H9 (cell line): ENCODE measurements at places on chromosomes 6 and 20.

GRCh38 chr6:119322715-119323350, 26.7 kb downstream of the MAN1A1 start:
- no peak for DNase-seq

GRCh38 chr20:62616728-62617621, 25.3 kb upstream of the SLCO4A1 start:
- peak; percentile 78 for DNase-seq

DNA sequence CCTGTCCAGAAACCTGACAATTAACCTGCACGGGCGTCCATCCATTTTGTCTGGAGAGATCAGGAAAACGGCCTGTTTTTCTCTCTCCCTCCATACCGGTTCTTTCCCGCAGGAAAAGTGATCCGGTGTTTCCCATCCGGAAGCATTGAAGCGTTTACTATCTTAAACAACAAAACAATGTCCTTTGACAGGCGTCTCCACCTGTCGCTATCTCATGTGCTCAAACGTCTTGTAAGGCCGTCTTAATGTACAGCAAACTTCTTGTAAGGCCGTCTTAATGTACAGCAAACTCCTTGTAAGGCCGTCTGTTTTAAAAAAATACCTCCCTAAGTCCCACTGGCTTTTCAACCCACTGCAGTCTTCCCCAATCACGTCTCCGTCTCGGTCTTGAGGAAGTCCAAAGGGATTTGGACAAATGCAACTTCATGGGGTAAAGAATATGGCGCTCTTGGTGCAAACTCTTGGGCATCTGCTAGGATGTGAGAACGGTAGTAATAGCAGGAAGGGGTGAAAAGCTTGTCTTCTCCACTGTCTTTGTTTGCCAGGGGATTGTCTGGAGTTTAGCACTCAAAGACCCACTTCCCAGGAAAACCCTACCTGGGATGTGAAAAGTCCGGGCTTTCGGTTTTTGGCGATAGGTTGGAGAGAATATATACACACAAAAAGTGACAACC, 29.9 kb upstream of the TRIM27 start:
- no peak for DNase-seq

GRCh38 chr6:88089708-88090107, 42.1 kb downstream of the SPACA1 start:
- DNase-seq, result no peak

- no peak for DNase-seq
These were observed 230.6 kb downstream of the UTRN start for GRCh38 chr6:144515761-144516160.

DNA sequence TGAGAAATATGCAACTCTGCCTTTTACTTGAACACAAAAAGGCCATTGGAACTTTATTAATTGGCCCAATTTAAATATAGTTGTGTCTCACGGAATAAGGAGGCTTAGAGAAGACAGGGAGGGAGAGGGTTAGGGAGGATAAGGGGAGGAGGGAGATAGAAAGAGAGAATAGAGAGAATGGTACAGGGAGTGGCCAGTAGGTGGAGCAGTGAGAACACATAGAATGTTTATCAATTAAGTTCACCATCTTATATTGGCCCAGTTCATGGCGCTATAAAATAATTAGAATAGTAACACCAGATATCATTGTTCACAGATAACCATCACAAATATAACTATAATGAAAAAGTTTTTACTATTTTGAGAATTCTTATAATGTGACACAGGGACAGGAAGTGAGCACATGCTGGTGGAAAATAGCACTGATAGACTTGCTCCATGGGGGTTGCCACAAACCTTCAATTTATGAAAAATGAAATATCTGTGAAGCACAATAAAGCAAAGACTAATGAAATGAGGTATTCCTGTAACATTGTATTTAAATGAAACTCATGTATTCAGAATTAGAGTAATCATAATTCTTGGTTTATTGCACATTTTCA, 374.1 kb upstream of the MANEA start:
- DNase-seq, result no peak

- no peak for DNase-seq
These were observed 95.8 kb downstream of the ARMC2 start for GRCh38 chr6:108944071-108944470.

DNA sequence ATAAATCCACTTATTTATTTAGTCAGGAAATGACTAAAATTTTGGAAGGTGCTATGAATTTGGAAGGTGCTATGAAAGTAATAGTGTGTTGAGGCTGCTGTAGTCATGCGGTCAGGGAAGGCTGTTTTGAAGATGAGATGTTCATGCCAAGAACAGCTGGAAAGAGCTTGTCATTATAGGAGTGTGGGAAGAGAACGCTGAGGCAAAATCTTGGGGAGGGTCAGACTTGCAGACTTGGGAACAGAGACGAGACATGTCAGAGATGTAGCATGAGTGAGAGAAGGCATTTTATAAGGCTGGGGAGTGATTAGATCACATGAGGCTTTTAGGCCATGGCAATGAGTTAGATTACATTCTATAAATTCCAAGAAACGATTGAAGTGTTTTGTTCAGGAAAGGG, 124.0 kb upstream of the B3GAT2 start:
- no peak for DNase-seq

DNA sequence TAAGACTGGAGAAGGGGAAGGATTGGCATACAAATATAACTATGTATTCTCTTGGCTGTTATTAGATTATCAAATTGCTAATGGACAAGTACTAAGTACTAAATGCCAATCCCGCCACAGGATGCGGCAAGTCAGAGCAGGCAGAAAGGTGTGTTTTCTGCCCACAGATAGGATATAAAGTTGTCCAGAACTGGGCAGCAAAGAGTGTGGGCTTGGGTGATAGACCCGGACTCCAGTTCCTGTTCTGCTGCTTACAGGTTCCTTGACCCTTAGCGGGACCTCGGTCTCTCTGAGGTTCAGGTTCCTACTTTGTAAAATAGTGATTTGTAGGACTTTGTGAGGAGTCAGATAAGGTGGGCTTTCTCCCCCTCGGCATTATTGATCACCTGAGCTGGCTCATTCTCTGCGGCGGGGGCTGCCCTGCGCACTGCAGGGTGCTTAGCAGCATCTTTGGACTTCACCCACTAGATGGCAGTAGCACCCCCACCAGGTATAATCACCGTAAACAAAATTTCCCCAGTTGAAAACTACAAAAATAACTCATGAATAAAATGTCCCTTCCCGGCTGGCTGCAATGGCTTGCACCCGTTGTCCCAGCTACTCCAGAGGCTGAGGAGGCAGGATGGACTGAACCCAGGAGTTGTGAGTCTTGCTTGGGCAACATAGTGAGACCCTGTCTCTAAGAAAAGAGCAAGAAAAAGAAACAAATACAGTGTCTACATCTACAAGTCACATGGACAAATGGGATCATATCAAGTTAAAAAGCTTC, 193.1 kb downstream of the DOK5 start:
- peak; percentile 48 for DNase-seq

- no peak for DNase-seq
These were observed 54.3 kb upstream of the BACH2 start for GRCh38 chr6:90350689-90351554.

DNA sequence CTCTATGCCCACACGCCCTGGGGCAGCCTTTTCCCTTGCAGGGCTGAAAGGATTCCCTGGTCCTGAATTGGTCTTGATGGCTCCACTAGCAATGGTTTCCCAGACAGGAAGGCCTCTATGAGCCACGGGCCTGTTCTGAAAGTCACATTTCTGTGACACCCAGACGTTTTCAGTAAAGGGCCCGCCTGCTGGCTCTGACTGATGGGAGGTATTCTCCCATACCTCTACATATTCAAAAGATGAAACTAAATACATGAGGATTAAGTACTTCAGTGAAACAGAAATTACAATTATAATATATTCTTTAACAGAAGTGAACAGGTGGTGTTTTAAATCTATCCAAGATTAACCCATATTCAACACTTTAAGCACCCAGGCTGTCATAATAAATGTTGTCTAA, 629.8 kb downstream of the CDH26 start:
- DNase-seq, result no peak

DNA sequence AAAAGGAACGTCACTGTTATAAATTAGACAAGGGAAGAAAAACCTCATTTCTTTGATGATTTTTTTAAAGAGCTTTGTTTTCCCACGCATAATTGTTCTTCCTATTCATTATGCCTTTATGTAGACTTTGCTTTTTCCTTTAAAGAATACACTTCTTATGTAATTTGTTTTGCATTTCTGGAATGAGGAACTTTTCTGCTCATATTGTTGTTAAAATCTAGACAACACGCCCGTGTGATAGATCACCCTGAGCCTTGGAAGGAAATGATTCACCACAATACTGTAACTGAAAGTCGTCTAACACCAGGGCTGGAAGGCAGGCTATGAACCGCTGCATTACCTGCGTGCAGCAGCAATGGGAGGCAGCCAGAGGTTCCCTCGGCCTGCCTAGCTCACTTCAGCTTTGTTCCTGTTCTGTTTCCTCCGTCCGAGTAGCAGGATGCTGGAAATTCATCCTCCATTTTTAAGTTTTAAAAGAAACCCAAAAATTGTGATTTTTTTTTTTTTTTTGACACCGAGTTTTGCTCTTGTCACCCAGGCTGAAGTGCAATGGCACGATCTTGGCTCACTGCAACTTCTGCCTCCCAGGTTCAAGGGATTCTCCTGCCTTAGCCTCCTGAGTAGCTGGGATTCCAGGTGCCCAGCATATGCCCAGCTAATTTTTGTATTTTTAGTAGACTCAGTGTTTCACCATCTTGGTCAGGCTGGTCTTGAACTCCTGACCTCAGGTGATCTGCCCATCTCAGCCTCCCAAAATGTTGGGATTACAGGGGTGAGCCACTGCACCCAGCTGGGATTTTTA, 49.6 kb upstream of the ZNF217 start:
- no peak for DNase-seq

- no peak for DNase-seq
These were observed 16.2 kb upstream of the EMILIN3 start for GRCh38 chr20:41382791-41383305.

DNA sequence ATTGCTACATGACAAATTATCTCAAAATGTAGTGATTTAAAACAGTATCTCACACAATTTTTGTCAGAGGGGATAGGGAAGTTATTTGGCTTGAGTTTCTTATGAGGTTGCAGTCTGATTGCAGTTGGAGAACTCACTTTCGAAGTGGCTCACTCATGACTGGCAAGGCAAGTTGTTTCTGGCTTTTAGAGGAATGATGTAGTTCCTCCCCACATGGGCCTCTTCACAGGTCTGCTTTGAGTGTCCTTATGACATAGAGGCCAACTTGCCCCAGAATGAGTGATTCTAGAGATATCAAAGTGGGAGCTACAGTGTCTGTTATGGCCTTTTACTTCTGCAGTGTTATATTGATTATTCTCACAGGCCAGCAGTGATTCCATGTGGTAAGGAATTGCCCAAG, 6.1 kb downstream of the DOP1A start:
- no peak for DNase-seq

- DNase-seq, result no peak
These were observed 242.3 kb upstream of the RNF217 start for GRCh38 chr6:124719913-124720312.

DNA sequence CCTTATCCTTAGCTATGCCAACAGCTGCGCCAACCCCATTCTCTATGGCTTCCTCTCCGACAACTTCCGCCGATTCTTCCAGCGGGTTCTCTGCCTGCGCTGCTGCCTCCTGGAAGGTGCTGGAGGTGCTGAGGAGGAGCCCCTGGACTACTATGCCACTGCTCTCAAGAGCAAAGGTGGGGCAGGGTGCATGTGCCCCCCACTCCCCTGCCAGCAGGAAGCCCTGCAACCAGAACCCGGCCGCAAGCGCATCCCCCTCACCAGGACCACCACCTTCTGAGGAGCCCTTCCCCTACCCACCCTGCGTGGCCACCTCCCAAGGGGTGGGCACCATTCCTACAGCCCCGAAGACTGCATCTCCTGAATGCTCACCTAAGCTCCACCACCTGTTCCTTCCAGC, 1.3 kb downstream of the SSTR4 start:
- DNase-seq, result no peak

GRCh38 chr20:20890751-20891150, 178.3 kb upstream of the RALGAPA2 start:
- DNase-seq, result no peak

DNA sequence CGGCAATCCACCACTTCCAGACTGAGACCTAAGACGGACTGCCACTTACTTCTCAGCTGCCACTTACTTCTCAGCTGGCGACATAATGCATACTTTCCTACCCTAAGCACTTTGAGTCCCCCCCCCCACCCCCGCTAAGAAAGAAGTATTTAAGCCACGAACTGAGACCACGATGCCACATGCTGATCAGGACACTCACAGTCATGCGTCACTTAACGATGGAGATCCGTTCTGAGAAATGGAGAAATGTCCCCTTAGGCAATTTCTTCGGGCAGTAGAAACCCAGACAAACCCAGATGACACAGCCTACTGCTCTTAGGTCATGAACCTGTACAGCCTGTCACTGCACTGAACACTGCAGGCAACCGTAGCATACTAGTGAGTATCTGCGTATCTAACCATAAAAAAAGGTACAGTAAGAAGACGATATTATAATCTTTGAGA, 690 bp downstream of the IFNGR1 start:
- no peak for DNase-seq

GRCh38 chr6:133207754-133208153, 33.4 kb upstream of the EYA4 start:
- no peak for DNase-seq

- DNase-seq, result no peak
These were observed 28.7 kb downstream of the SIRPD start for GRCh38 chr20:1528811-1529210.
